ENCODE measurements at places on chromosomes 2 and 18. TPM values are rescaled to one million over a fixed set of nuclear protein-coding genes. Genes with fewer than 3 reads are reported as not detected.

- DNase-seq, result no peak
Observed at GRCh38 chr2:8636041-8636491, 45.8 kb upstream of the ID2 start.

TLX2 gene
- not detected for total RNA-seq

COL4A3 gene
- not detected for total RNA-seq

DNA sequence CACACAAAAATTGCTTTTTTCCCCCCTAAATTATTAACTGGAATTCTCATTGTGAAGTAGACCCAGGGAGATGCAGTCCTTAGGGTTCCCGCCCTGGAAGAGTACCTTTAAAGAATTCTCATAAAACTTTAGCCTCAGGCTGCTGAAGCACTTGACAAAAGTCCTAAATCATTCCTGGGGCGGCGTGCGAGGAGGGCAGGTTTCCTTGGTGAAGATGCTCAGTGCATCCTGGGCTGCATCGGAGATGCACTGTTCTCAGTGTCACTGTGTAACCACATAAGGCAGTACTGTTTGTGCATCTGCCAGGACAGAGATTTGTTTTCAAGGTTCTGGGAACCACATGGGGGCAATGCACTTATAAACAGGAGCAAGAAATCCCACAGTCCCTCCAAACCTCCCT lies 62.6 kb downstream of the ZNF236 start:
- DNase-seq, result no peak

DNA sequence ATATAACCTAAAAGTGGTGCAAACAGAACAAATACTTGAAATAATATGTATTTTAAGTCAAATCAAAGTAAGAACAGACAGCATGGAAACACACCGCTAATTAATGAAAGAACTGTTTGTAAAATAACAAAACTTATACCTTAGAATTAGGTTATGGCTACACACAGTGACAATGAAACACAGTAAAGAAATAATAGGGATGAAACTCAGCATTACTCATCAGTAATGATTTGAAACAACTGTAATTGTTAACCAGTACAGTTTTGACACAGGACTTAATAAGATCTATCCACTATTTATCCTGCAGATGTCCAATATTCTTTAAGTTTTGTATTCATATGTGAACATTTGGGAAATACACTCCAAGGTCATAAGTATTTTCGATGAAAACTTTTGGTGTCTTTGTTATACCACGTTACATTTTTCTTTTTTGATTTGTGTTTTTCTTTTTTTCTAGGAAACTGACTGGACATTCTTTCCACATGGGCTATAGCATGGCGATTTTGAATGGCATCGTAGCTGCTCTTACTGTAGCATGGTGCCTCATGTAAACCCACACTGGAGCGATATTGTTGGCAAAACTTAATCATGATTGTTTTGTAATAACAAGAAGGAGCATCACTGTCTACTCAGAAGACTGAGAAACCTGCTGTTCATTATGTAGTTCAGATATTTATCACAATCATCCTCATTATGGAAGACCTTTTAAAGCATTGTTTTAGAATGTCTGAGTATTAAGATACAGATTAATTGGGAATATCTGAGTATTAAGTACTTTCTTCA lies 41.1 kb downstream of the ARL6IP6 start:
- DNase-seq, result no peak

- no peak for DNase-seq
Observed at GRCh38 chr2:191291471-191291870, 46.3 kb downstream of the MYO1B start.

DNA sequence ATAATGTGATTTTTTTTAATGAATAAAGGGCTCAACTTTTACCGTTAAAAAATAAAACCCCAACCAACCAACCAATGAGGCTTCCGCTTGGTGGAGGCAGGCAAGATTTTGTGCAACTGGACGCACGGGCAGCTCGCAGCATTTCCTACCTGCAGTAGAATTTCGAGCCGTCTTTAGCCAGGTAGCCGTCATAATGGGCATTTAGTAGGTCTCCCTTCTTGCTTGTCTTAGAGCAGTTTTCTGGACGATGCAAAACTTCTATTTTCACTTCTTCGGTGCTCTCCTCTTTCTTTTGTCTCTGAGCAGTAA lies 316 bp downstream of the FKBP7 start:
- DNase-seq, result no peak

Measured in HT-29 (cell line).